Ovary (tissue), 10 donors: ENCODE measurements at places on chromosomes 4 and X. TPM values are rescaled to one million over a fixed set of nuclear protein-coding genes. Genes with fewer than 3 reads are reported as not detected.
A peak's percentile ranks its signal among the peaks of the same experiment; 100 is the strongest.

DNA sequence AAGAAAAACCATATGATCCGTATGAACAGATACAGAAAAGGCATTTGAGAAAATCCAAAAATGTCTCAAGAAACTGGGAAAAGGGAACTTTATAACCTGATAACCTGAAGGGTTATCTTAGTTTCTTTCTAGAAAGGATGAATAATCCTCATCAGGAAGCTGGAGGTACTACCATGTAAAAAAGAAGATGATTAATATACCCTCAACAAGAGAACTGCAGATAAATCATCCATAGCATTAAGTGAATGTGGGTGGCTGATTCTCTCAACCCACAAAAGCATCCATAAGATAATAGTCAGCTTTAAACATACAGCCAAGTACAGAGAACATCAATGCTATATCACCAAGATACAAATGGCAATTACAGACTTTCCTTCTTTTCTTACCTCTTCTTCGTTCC lies 26.4 kb downstream of the ANAPC10 start:
- H3K36me3 ChIP-seq = no peaks in the 10 kb centered on the region
- H3K27ac ChIP-seq = no peak overlapping the region
- DNase-seq = no peak
- no peaks in the 10 kb centered on the region for H3K4me1 ChIP-seq
- H3K27me3 ChIP-seq = no peaks in the 10 kb centered on the region
- H3K4me3 ChIP-seq = no peak overlapping the region

GRCh38 chr4:16896881-16897750 lies 1.3 kb downstream of the LDB2 start:
- peaks cover 3% of the 10 kb centered on the region for H3K4me1 ChIP-seq
- no peaks in the 10 kb centered on the region for H3K36me3 ChIP-seq
- no peak overlapping the region for H3K27ac ChIP-seq
- no peaks in the 10 kb centered on the region for H3K27me3 ChIP-seq

Gene MTTP
- total RNA-seq = 1.4 TPM

GRCh38 chr4:3408793-3409330 lies 32.9 kb upstream of the HGFAC start:
- peaks cover 9% of the 10 kb centered on the region for H3K4me1 ChIP-seq
- H3K27ac ChIP-seq = peak overlapping the region; percentile 71
- no peaks in the 10 kb centered on the region for H3K36me3 ChIP-seq

DNA sequence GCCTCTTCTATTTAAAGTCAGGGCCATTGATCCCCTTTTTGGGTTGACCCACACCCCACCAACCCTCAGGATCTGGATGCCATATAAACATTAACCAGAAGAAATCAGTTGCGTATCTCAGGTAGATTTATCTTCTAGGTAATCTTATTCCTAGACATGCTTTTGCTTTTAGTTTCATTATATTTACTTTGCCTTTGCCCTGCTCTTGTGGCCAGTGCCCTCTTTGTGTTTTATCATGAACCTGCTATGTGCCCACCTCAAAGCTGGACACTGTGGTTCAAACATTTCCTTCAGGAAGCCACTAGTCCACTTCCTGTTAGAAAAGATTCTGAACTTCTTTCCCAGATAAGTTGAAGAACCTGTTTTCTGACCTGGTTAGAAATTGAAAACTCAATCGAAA lies 117.4 kb upstream of the EDNRA start:
- H3K4me3 ChIP-seq = no peak overlapping the region
- H3K27ac ChIP-seq = peak overlapping the region; percentile 97
- peaks cover 14% of the 10 kb centered on the region for H3K4me1 ChIP-seq
- H3K27me3 ChIP-seq = no peaks in the 10 kb centered on the region
- H3K36me3 ChIP-seq = no peaks in the 10 kb centered on the region

- H3K4me1 ChIP-seq = no peaks in the 10 kb centered on the region
Observed at GRCh38 chr4:74293558-74293957, 14.7 kb upstream of the EPGN start.

GRCh38 chr4:36243355-36244256 lies 708 bp downstream of the ARAP2 start:
- H3K4me1 ChIP-seq = peaks cover 2% of the 10 kb centered on the region
- H3K27ac ChIP-seq = no peak overlapping the region
- DNase-seq = no peak
- no peaks in the 10 kb centered on the region for H3K27me3 ChIP-seq
- H3K36me3 ChIP-seq = no peaks in the 10 kb centered on the region

Gene FOXP3
- total RNA-seq = 0.28 TPM

Gene FDCSP
- not detected for total RNA-seq

DNA sequence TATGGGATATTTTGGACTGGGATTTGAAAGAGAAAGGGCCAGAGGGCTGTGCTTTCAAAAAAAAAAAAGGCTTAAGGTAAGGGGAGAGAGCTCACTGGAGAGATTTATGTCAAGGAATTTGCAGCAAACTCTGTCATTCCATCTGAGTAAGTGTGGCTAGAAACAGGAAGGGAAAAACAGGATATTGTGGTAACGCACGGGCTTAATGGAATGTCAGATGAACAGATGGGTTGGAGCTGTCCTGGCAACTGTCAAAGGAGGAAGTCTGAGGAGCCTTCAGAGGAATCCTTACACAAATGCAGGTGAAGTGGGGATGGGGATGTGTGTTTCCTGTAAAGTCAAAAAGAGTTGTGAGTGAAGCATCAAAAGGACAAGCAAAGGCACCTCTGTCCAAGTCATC lies 15.1 kb upstream of the NKX3-2 start:
- H3K27me3 ChIP-seq = no peaks in the 10 kb centered on the region
- no peaks in the 10 kb centered on the region for H3K4me1 ChIP-seq
- H3K36me3 ChIP-seq = no peaks in the 10 kb centered on the region
- no peak for DNase-seq
- H3K27ac ChIP-seq = no peak overlapping the region

- no peaks in the 10 kb centered on the region for H3K36me3 ChIP-seq
- H3K4me1 ChIP-seq = no peaks in the 10 kb centered on the region
- no peak overlapping the region for H3K4me3 ChIP-seq
- H3K27ac ChIP-seq = no peak overlapping the region
Observed at GRCh38 chr4:53510321-53510720, 81.0 kb downstream of the LNX1 start.

GRCh38 chr4:106704253-106704870 lies 331.8 kb downstream of the DKK2 start:
- no peaks in the 10 kb centered on the region for H3K4me1 ChIP-seq
- no peaks in the 10 kb centered on the region for H3K36me3 ChIP-seq
- no peak overlapping the region for H3K4me3 ChIP-seq
- H3K27ac ChIP-seq = no peak overlapping the region
- no peaks in the 10 kb centered on the region for H3K27me3 ChIP-seq
- DNase-seq = no peak

Gene CT83
- not detected for total RNA-seq

Gene PRDM5
- 53.8 TPM for total RNA-seq

DNA sequence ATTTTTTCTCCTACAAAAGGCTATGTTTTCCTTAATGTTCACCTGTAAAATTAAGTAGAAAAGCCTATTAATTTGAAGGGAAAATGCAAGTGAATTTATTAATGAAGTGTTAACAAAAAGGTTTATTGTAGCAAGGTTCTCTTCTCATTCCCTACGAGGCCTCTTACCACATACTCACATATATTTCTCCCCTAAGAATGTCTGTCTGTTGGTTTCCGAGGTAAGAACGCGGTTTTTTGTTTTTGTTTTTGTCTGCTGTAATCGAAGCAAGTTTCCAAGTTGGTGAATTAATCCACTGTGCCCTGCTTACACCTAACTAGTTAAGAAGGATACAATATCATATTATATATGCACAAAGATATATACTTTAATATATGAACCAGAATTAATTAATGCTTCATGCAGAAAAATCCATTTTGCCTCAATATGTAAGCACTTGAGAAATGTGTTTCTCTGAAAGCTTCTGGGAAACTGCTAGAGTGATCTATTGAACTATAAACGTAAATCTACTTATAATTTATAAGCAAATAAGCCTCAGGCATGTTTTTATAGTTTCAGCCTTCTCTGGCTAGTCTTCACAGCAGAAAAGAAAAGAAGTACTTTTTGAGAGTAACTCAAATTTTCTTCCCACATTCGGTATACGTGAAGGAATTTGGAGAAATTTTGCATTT lies 120.8 kb downstream of the EGF start:
- DNase-seq = no peak
- H3K36me3 ChIP-seq = no peaks in the 10 kb centered on the region
- H3K4me1 ChIP-seq = no peaks in the 10 kb centered on the region
- H3K27me3 ChIP-seq = no peaks in the 10 kb centered on the region
- no peak overlapping the region for H3K4me3 ChIP-seq

DNA sequence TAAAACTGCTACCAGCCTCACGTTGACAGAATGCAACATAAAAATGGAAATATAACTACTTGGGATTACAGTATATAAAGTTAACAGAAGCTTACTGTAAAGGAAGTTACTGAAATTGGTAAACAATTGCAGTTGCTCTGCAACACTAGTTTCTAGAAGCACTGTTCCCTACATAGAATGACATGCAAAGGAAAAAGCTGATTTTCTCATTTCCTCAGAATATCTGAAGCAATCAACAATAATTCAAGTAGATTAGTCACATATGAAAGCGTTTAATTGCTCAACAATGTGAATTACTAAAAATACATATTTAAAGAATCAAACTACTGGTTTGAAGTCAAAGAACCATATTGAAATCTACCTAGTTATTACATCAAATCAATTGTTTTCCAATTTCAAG lies 31.8 kb downstream of the PDGFC start:
- no peaks in the 10 kb centered on the region for H3K27me3 ChIP-seq
- H3K4me1 ChIP-seq = peaks cover 9% of the 10 kb centered on the region
- H3K27ac ChIP-seq = no peak overlapping the region
- no peaks in the 10 kb centered on the region for H3K36me3 ChIP-seq
